ENCODE measurements at places on chromosomes 2 and 18.
A peak's percentile ranks its signal among the peaks of the same experiment; 100 is the strongest.

GRCh38 chr2:68178954-68179627, 21.4 kb downstream of the PNO1 start:
- DNase-seq: no peak

GRCh38 chr2:86186431-86186830, 8.8 kb downstream of the IMMT start:
- DNase-seq: no peak

GRCh38 chr18:35481960-35482366, 15.8 kb downstream of the INO80C start:
- DNase-seq: no peak

DNA sequence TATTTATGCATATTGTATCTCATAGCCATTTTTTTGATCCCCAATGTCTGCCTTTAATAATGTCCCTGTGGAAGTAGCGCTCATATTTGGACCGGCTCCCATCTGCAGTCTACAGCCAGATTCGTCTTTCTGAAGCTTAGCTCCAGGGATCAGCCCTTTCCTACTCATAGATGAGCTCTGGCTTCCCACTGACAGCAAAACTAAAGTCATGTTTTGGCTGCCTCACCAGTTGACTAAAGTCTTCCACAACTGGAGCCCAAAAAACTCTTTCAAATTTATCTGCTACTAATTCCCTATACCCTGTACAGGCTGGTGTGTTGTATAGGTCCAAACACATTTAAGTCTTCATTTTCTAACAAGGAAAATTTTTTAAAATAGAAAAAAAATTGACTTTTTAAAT, 294.2 kb upstream of the HNMT start:
- no peak for DNase-seq

- no peak for DNase-seq
These were observed 886.0 kb upstream of the CHAC2 start for GRCh38 chr2:52881606-52882005.

- no peak for DNase-seq
These were observed 65.5 kb downstream of the BCL2L11 start for GRCh38 chr2:111186121-111186715.

- peak; percentile 79 for DNase-seq
These were observed 44.8 kb downstream of the SETBP1 start for GRCh38 chr18:44725300-44726058.

GRCh38 chr2:222797261-222797660, 63.6 kb upstream of the ACSL3 start:
- DNase-seq: peak; percentile 69

- no peak for DNase-seq
These were observed 11.7 kb downstream of the WDR7 start for GRCh38 chr18:56662902-56663301.

- DNase-seq: no peak
These were observed 35.2 kb downstream of the OTOF start for GRCh38 chr2:26442707-26443106.

DNA sequence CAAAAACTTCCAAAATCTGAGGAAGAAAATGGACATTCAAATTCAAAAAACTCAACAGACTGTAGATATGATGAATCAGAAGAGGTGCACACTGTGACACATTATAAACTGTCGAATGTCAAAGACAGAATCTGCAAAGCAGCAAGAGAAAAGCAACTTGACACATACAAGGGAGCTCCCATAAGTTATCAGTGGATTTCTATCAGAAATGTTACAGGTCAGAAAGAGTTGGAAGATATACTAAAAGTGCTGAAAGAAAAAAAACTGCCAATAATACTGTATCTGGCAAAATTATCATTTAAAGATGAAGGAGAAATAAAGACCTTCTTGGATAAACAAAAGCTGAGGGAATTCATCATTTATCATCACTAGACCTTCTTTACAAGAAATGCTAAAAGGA, 102.7 kb downstream of the CAMKMT start:
- no peak for DNase-seq

- DNase-seq: peak; percentile 59
These were observed 24.4 kb upstream of the RAB31 start for GRCh38 chr18:9683418-9684396.

DNA sequence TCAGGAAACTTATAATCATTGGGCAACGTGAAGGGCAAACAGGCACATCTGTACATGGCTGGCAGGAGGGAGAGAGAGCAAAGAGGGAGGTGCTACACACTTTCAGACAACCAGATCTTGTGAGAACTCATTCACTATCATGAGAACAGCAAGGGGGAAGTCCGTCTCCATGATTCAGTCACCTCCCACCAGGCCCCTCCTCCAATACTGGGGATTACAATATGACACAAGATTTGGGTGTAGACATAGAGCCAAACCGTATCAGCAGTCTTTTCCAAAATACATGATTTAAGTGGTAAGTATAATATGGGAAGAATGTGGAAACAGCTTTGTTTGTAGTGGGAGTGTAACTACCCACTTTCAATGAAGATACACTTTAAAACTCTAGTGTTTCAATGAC, 65.0 kb downstream of the EPB41L5 start:
- no peak for DNase-seq

- no peak for DNase-seq
These were observed 243.7 kb downstream of the TDRD15 start for GRCh38 chr2:21367421-21367820.

GRCh38 chr2:20525041-20526035, 78.5 kb downstream of the RHOB start:
- DNase-seq: peak; percentile 55

DNA sequence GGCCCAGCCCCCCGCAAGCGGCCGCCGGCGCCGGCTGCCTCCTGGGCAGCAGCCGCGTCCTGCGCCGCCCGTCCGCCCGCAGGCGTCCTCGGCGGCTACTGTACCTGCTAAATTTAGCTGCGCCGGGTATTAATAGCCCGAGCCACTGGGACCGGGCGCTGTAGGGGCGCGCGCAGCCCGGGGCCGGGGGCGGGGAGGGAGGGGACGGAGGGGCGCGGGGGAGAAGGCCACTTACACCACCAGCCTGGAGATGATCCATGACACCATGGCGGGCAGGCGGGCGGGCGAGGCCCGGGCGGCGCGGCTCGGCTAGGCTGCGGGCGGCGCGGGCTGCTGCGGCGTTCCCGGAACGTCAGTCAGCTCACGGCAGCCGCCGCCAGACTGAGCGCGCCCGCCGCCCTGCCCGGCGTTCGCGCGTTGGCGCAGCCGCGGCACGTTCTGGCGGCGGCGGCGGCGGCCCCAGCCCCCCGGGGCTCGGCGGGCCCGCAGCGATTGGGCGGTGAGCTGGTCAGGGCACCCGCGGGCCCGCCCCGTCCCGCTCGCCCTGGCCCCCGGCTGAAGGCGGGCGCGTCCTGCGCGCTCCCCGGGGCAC, at the start of gene REEP1:
Gene REEP1 (minus strand): TSS at position 383 of the 592 bp plus-strand sequence. CDS start 116 bp downstream, at position 267.
- peak; percentile 53 for DNase-seq

GRCh38 chr18:40897884-40898283, 1057.2 kb upstream of the PIK3C3 start:
- no peak for DNase-seq
